NCI-H2029 treated with DMSO at 0.1 percent for 48 hours (cell line): ENCODE measurements at places on chromosomes 6 and 20.

- DNase-seq = no peak
Measured at GRCh38 chr6:158207422-158207788, 39.3 kb downstream of the GTF2H5 start.

DNA sequence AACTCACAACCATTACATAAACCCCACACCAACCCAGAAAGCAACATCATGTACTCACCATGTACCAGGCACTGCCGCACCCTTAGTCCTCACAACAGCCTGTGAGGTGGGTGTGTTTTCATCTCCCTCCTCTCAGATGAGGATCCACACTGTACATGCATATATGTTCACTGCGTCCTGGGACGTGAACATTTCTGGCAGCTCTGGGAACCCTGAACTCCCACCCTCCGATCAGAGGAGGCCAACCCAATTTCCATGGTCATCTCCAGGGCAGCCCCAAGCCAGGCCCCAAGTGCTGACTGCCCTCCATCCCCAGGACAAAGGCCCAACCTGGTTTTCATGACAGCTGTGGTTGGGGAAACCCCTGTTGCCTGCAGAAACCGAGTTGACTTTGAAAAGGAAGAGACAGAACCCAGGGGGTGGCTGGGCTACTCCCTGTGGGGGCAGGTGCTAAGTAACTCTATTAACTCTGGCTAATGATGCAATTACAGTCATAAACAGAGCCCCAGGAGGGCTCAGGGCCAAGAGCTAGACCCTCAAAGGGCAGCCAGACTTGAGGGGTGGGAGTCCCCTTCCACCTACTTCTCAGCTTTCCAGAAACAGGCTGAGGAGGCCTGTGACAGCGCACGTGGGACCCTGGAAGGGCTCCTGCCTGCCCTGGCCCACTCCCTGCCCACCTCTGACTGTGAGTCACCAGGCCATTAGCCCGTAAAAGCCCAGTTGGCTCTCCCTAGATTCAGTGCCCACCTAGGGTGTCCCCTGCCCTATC, 2.6 kb downstream of the TFEB start:
- no peak for DNase-seq

DNA sequence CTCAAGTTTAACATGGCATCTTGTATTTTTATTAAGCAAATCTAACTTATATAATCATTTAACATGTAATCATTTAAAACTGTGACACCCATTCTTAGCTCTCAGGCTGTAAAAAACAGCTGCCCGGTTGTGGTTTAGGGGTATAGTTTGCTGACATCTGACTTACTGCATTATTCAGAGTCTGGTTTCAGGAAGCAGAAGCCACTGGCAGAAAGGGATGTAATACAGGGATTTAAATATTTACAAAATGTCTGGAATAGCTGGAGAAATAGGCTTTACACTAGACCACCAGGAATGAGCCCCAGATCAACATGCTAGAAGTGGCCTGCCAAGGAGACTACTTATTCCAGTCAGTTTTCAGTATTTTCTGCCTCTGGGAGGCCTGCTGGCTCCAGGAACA, 421.1 kb downstream of the CD109 start:
- no peak for DNase-seq

DNA sequence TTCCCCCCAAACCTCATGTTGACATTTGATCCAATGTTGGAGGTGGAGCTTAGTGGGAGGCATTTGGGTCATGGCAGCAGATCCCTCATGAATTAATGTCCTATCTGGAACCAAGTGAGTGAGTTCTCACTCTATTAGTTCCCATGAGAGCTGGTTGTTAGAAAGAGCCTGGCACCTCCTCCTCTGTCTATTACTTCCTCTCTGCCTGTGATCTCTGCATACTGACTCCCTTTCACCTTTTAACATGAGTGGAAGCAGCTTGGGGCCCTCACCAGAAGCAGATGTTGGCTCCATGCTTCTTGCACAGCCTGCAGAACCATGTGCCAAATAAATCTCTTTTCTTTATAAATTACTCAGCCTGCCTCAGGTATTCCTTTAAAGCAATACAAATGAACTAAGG, 127.3 kb upstream of the RALGAPA2 start:
- no peak for DNase-seq

- DNase-seq = no peak
Measured at GRCh38 chr6:127738423-127738822, 161.4 kb downstream of the C6orf58 start.

GRCh38 chr6:101513181-101513580, 119.7 kb downstream of the GRIK2 start:
- no peak for DNase-seq

DNA sequence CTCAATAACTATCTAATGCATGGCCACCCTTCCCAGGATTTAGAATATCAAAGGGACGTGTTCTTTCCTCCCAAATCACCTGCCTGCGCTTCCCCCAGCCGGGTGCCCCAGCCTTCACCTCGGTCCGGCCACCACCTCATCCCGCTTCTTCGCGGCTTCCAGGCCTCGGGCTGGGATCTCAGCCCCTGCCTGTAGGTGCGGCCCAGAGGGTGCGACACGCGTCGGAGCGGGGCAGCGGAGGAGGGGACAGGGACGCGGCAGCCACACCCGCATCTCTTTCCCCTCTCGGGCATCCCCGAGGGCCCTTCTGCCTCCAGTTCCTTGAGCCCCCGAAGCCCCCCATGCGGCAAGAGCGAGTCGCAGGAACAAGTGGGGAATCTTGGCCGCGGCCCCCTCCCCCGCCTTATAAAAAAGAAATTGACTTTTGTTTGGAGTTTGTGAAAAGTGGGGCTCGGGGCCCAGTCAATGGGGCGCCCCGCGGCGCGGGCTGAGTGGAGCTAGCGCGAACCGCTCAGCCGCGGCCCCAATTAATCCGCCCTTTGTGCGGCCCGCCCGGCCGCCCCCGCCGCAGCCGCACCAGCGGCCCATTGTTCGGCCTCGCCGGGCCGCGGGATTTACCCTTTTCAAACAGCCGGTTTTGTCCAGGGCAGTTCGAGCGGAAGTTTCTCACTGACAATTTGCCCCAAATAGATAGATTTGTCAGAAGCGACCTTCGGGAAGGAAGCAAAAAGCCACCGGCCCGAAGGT, 8.4 kb upstream of the NR2E1 start:
- DNase-seq = no peak

- DNase-seq = no peak
Measured at GRCh38 chr6:44485601-44486401, 98.3 kb downstream of the CDC5L start.

DNA sequence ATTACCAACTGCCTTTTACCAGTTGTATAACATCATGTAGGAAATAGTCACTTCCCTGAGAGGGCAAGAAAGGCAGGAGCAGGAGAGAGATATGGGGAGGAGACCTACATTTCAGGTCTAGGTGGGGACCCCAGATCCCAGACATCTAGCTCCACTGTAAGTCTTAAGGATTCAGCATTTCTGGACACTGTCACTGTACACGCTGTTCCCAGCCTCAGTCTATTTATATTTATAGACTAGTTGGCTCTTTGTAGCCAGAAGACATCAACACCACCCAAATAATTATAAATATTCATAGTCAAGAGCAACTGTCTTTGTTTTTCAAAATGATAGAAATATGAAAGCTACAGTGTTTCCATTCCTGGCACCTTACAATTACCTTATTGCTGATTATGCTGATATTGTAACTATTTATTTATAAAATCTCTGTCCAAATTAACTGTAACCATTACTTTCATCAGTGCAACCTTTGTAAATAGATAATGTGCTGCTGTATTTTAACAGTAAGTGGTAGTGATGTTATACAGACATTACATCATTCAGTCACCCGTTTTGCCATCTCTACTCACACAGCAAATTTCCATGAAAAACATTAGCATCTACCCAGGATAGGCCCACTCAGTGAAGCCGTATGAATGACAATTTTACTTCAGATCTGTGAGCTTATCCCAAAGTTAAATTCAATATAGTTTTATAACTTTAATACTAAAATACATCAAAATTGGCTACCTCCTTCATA, 162.8 kb downstream of the PTPRK start:
- no peak for DNase-seq

DNA sequence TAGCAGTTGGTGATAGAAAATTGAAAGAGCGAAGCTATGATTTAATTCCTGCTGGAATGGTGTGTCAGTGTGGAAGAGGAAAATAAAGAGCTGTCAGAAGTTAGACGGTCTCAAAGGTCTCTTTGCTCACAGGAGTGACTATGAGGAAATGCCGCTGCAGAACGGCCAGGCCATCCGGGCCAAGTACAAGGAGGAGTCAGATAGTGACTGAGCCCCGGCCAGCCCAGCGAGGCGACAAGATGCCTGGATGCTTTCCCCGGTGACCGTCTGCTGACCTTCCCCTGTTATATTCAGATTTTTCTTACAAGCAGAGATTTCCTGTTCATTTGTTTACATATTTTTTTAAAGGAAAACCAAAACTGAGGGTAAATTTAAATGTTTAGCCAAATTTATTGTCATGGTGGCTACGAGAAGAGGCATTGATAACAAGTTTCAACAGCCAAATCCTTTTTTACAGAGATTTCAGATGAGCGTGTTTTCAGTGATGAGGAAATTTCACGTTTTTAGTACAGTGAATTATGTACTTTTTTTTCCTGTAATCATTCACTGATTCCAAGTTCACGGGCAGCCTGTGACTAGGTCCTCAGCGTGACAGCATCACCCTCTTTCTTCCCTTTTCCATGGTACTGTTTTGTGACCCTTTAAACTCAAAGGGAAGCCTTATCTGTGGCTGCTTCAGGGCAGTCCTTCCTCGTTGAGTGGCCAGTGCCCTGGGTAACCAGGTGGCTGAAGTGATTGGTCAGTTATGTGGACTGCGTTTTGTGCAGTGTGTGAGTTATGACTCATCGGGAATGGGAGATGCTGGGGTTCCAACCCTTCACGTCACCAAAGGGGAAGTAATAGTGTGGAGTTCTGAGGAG, 12.6 kb downstream of the DYNLT1 start:
- DNase-seq = no peak

DNA sequence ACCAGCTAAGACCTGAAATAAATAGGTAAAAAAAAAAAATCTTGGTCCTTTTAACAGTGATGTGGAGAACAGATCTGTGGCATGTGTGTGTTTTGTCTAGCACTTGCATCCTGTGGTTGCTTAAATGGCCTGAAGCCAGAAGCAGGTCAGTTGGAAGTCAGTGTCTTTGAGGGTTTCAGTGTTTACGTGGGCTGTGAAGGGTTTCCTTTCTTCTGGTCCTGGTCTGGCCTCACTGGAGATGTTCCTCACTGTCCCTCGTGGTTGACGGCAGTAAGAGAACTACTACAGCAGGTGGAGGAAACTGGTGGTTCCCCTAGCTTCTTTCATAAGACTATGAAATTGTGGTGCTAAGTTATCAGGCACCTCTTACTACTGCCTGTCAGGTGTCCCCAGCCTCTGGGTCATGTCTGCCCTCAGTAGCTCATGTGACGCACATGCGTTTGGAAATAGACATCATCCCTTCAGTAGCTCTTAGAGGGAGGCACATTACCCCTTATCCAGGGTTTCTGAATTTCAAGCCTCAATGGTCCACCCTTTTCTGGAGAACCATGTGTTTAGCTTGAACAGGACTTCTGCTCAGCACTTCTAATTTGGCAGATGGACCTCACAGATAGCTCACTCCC, 59.4 kb upstream of the SCP2D1 start:
- DNase-seq = peak; percentile 19

- no peak for DNase-seq
Measured at GRCh38 chr6:151808371-151809241, 1.1 kb downstream of the ESR1 start.

GRCh38 chr20:63491078-63491477, 7.8 kb downstream of the EEF1A2 start:
- no peak for DNase-seq

GRCh38 chr6:161215876-161216615, 57.8 kb downstream of the AGPAT4 start:
- DNase-seq = peak; percentile 52

DNA sequence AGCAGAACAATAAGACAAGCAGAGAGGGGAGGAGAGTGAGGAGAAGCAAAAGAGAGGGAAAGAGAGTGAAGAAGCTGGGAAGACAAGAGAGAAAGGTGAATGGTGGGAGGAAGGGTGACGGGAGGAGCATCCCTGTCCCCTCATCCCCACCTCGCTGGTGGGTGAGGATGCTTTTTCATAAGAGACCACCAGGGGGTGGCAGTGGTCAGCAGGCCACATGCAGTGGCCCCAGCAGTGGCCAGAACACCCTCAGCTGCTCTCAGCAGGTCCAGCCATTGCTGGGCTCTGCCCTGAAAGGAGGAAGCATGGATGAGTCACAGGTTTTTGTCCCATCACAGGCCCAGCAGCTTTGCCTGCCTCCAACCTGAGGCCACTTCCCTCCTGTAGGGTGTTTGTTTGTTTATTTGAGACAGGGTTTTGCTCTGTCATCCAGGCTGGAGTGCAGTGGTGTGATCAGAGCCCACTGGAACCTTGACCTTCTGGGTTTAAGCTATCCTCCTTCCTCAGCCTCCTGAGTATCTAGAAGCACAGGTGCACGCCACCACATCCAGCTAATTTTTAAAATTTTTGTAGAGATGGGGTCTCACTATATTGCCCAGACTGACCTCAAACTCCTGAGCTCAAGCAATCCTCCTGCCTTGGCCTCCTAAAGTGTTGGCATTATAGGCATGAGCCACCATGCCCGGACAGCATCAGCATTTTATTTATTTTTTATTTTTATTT, 24.0 kb downstream of the FGD2 start:
- DNase-seq = no peak

DNA sequence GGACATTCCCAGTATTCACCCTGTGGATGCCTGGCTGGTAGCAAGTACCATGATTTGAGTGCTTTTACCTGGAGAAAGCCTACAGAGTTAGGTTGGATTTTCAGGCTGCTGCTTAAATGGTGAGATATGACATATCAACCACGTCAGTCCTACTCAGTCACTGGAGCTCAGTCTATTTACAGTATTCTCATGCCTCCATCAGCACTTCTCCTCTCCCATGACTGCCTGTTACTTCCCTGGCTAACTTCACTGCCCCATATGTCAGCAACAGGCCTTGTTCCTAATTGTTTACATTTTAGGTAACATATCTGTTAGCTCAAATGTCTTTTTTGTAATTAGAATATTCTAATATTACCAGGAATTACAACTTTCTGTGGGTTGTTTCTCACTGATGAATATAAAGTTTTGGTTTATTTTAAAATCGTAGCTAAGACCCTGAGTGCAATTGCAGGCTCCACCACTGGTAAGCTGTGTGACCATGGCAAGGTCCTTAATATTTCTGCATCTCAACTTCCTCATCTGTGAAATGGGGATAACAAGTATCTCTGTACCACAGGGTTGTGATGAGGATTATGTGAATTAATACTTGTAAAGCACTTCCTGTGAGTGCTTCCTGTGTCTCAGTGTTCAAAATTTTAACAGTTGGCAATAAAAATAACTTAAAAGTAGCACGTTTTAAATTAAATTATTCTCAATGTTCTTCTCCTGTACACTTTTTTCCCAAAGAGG, 54.3 kb downstream of the RNF144B start:
- no peak for DNase-seq

DNA sequence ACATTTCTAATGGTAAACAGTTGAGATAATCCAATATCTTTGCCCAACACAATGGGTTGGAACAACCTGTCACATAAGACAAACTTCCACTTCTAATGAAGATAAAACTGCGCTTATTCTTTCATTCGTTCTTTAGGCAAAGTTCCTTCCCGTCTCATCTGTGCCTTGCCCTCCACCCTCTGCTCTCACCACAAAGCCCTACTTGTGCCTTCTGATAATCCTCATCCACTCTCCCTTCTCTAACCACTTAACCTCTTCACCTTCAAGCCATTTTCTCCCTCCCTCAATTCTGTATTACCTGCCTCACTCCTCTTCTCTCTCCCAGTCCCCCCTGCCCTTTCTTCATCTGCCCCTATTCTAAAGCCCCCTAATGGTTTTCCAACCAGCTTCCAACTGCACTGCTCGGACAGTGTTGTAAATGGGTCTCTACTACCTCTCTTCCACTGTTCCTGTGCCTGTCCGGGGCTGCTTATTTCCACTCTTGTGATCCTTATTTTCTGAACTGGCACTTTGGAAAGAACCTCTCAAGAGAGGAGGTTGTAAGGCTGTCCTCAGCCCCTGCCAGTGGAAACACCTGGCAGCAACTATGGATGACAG, 62.9 kb upstream of the MYB start:
- no peak for DNase-seq
